ENCODE measurements at places on chromosomes 3 and 15.
A peak's percentile ranks its signal among the peaks of the same experiment; 100 is the strongest.

DNA sequence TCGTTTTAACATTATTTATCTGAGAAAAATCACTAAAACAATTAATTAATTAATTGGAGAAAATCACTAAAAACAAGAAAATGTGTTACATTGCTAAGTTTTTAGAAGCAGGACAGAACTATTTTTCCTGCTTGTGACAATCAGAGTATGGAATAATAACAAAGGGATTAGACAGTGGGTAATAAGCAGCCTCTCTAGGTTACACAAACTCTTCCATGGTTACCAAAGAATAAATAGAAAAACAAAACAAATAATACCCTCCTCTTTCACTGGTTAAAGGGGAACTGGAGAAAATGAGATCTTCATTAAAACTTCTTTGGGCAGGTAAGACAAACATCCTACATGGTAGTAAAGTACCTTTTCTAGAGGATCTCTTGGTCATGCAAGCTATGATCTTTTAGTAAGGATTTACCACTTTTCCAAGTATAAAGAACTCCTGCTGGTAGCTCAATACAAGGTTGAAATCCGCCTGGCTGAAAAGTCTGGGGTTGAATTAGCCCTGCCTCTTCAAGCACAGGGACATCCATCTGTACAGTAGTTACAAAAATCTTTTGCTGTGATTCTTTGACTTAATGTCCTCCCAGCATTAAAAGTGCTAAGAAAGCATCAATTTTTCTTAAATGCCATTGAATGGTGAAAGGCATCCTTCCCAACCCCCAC, 2.5 kb upstream of the PLCH1 start:
- DNase-seq: no peak

DNA sequence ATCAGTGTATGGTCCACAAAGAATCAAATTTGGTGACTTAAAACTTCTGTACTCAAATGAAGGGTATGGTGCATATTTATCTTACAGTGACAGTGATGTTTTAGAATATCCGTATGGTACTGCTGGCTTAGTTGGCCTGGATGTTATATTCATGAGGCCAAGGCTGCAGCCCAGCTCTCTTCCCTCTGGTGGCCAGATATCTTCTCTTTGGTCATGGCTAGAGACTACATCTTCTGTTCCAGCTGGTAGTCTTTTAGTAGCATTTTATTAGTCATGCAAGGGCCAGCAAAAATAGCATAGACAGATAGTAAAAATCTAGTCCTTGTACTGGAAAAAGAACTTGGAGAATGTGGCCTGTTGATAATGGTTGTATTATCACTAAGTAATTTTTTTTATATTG, 124.0 kb upstream of the ROPN1 start:
- DNase-seq: no peak

DNA sequence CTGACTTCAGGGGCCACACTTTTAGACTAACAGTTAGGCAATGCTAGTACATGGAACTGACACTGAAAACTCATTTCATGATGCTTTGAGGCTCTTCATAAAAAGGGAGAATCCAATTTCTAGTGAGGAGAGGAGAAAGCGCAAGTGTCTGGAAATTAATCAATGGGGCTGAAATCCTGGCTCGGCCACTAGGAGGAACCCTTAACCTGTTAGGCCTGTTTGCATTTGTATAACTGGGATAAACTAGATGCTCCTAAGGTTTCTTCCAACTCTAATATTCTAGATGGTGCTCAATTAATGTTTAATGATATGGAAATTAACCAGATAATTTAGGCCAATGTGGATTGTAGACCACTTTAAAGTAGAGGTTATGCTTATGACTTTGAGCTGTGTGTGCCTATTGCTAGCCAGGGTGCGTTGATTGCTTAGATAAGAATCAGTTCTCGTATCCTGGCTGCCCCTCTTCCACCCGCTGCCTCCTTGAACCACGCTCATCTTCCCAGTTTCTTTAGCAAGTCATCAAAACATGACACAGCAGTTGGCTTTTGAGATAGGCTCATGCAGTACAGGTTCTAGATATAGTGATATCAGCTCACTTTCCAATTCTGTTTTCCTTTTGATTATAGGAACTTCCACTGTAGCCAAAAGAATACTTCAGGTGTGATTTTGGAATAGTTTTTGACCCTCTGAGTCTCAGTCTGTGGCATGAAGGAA, 16.8 kb upstream of the CRBN start:
- peak; percentile 45 for DNase-seq

- DNase-seq: no peak
Measured at GRCh38 chr3:105755121-105755886, 113.5 kb downstream of the CBLB start.

- DNase-seq: no peak
Measured at GRCh38 chr15:70947351-70948335, 55.0 kb downstream of the LRRC49 start.

- DNase-seq: no peak
Measured at GRCh38 chr15:81296673-81297072, 27.3 kb downstream of the STARD5 start.

GRCh38 chr15:71043373-71043772, 71.9 kb upstream of the THSD4 start:
- no peak for DNase-seq

DNA sequence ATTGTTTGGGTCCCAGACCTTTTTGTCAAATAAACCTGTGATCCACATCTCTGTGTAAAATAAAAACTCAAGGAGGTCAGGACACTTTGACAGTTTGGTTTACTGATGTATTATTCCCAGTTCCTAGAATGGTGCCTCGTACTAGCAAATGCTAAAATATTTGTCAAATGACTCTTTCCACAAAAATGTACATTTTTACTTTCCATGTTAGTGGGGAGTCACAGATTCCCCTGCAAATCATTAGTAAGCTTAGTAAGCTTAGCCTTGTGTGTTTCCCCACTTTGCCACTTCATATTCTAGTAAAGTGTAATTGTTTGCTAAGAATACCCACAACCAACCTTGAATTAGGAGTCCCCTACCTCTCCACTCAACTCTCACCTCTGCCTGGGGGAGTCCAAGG, 2.4 kb upstream of the MAGI1 start:
- DNase-seq: no peak

GRCh38 chr3:180594631-180595558, 7.1 kb upstream of the TTC14 start:
- DNase-seq: peak; percentile 88

DNA sequence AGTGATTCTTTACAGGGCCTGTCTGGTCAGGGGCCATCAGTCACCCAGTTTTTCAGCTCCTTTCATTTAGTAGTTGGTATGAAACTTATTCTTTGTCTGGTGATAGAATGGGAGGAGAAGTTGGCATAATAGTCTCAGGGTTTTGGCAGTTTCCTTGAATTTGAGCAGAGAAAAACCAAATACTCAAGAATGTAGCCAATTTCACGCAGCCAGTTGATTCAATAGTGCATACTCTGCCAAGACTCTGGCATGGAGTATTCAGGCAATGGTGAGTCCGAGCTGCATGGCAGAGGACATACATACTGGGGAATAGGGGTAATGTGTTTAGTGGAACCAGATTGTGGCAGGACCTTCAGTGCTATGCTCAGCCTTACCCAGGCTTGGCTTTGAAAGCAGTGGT, 118.3 kb downstream of the GALK2 start:
- no peak for DNase-seq

DNA sequence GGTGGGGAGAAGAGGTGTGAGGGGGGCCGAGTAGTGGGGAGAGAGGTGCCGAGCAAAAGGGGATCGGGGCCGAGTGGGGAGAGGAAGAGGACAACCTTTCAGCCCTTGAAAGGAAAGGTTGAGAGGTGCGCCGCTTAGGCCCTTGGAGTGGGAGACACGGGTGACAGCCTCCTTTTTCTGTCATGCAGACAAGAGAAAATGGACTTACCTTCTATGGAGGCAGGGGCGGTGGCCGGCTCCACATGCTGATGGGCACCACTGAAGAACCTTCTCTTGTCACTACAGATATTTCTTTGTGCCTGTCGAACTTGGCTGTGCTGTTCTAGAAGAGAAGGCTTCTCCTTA, 421 bp downstream of the KLHL18 start:
- peak; percentile 8 for DNase-seq

GRCh38 chr3:138092023-138092422, 23.4 kb downstream of the DZIP1L start:
- DNase-seq: no peak

DNA sequence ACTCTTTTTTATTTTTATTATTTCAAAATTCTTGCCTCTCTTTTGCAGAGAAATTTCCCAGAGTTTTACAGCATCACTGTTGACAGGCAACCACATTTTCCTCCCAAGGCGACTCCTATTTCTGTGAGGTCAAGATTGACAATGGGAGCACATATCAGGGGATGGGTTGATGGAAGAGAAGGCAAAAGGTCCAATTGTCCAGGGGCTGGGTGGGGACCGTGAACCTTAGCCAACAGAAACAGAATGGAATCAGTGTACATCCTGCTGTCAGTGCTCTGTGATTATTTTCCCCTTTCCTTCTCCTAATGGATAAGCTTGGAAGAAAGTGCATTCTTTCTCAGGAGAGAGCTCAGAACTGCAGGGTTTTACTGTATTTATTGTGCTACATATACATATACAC, 42.4 kb downstream of the CNTN6 start:
- no peak for DNase-seq

DNA sequence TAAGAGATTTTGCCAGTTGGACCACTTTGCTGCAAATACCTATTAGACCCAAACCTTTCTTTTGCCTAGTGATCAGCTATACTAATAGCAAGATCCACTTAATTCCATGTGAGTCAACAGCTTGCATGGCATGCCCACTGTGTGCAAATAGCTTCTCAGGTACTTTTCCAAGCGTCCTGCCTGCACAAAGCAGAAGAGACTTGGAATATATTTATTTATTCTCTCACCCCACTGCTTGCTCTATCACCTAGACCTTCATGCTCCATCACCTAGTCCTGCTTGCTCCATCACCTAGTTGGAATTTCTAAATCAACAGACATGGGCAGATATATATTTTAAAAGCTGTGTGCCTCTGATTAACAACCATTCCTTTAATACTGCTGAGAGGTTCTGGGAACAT, 47.6 kb downstream of the MBNL1 start:
- DNase-seq: no peak

DNA sequence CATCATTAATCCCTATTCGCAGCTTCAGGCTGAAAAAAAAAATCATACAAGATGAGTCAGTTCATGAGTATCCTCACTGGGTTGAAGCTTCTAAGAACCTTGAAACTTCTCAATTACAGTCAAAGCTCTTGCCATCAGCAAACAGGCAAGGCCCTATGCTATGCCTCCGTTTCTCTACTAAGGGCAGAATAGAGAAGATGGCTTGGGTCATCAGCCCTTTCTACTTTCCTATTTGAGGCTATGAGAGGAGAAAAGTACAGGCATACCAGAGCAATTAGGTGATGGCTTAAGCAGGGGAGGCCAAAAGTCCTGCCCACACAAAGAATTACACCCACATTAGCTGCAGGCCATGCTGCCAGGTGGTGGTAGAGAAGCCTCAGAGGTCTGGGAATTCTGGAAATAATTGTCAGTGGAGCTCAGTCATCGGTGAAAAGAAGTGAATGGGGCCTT, 89.0 kb downstream of the MRPL46 start:
- DNase-seq: no peak

DNA sequence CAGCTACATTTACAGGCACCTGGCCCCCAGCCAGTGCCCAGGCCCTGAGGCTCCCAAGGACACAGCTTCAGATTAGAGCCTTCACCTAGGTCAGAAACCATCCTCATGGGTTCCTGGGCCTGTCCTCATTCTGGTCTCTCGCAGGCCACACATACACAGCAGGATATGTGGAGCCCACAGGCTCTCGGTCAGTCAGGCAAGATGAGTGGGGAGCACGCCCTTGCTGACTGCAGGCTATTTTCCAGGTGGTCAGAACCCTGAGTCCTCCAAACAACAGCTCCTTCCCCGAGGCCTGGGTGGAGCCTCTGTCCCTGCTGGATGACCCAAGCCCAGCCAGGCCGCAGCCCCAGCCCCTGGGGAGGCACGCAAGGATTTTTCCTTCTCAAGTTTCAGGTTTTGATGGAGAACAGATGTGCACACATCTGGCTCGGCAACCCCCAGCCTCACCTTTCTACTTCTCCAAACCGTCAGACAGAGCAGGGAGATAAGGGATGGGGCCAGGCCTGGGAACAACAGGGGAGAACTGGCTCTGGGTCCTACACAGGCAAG, 1.6 kb downstream of the STRA6 start:
- peak; percentile 20 for DNase-seq

- no peak for DNase-seq
Measured at GRCh38 chr15:82934100-82934880, 18.2 kb downstream of the HOMER2 start.

DNA sequence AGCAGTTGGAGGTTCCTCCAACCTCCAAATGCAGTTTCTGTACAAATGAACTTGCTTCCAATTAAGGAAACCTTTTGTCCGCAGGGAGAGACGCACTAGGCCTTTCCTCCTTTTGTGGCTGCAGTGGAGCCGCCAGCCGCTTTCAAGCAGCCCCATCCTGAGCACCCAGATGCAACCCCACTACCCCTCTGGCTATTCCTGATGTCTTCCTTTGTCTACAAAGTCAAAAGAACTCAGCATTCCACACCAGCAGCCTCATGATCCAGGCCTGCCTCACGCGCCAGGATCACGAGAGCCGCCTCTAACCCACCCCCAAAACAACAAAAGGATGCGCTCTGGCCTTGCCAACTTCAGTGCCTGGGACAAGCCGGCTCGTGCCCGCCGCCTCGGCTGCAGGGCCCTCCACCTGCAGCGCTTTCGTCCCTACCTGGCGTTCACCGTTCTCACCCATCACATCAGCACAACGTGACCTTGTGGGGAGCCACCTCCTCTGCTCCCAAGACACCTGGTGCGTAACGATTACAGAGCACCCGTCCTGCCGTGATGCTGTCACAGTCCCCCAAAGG, 48.2 kb upstream of the MUC4 start:
- DNase-seq: no peak

DNA sequence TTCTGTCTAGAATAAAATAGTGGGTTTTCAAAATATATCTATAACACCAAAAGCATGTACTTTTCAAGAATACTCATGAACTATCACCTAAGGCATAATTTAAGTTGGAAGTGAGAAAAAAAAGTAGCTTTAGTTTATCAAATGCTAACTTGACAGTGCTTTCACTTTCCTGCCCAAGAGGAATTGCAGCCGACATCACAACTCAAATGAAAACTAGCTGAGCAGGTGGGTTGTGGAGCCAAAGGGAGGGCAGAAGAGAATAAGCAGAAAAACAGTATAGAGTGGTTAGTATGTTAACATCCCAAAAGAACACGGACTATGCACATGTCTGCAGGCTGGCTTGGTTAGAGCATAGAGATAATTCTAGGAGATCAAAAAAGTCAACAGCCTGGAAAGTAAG, 120.9 kb downstream of the NEDD4 start:
- DNase-seq: no peak

DNA sequence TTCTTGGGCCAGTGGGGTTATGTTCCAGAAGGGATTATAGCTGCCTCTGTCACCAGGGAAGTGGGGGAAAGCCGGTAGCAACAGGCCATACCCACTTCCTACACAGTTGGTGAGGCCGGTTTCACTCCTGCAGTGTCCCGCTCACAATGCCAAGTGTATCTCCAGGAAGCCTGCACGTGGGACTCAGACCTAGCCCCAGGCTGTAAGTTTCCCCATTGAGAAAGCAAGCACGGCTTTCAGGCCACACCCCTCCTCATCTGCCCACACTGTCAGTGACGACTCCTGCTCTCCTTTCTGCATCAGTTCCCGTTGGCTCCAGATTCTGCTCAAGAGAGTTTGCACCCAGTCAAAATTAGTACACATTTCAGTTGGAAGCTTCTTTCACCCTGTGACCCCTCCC, 51.6 kb upstream of the CPOX start:
- no peak for DNase-seq

GRCh38 chr15:52124270-52124880, 11.8 kb upstream of the BCL2L10 start:
- DNase-seq: no peak

Data from NCI-H524 (cell line).